B cell (primary cell): ENCODE measurements at places on chromosomes 6 and 20. TPM values are rescaled to one million over a fixed set of nuclear protein-coding genes. Genes with fewer than 3 reads are reported as not detected.
A peak's percentile ranks its signal among the peaks of the same experiment; 100 is the strongest.

- DNase-seq = no peak
These were observed 25.9 kb upstream of the AIG1 start for GRCh38 chr6:143034689-143035334.

DNA sequence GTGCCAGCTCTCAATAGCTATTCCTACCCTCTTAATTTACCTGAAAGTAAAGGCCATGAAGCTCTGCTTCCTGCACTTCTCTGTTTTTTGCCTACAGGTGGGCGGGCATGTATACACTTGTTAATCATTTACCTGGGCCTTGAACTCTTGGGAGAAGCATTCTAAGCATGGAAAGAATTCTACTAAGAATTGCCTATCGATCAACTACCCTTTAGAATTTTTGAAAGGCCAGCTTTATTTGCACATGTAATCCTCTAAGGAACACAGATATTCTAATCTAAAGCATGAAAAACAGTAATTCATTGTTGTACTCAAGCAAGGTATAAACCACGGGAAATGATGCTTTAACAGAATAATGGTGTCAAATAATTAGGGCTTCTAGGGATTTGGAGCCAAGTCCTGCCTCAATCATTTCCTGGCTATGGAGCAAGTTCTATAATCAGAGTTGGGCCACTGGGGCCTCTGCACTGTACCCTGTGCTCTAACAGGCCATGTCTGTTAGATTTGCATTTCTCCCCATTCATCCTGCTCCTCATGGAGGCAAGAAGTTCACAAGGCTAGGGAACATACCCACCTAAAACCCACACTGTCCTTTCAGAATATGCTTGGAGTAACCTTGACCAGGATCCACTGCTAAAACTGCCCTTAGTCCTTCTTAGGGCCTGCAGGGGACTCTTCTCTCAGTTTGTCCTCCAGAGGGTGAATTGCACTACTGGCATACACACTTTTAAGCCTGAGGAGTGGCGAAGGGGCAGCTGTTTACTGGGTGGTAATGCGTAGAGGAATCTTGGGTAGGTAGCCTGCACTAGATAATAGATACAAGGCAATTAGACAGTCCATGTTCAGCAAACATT lies 276.4 kb upstream of the JAG1 start:
- no peak for DNase-seq

DNA sequence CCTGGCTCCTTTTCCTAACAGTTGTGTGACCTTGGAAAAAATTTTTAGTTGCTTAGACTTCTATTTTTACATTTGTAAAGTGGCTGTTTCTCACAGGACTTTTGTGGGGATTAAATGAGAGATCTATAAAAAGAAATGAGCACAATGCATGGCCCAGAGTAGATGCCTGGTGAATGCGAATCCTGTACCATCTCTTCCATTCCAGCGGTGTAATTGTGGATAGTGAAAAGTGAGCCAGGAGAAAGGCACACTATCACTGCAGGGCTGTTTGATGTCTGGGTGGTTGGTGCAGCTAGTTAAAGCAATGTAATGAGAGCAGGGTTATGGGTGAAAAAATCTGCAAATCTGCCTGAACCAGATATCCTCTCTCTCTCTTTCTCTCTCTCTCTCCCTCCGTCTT lies 347.5 kb upstream of the CITED2 start:
- no peak for DNase-seq

- no peak for DNase-seq
These were observed 580.3 kb upstream of the ADGRB3 start for GRCh38 chr6:68054756-68055155.

GRCh38 chr6:108874470-108875160 lies 26.4 kb downstream of the ARMC2 start:
- DNase-seq = peak; percentile 22

- DNase-seq = no peak
These were observed 181.4 kb downstream of the TBX18 start for GRCh38 chr6:84582997-84583396.

GRCh38 chr20:5643936-5644335 lies 106.3 kb upstream of the SHLD1 start:
- DNase-seq = no peak

DNA sequence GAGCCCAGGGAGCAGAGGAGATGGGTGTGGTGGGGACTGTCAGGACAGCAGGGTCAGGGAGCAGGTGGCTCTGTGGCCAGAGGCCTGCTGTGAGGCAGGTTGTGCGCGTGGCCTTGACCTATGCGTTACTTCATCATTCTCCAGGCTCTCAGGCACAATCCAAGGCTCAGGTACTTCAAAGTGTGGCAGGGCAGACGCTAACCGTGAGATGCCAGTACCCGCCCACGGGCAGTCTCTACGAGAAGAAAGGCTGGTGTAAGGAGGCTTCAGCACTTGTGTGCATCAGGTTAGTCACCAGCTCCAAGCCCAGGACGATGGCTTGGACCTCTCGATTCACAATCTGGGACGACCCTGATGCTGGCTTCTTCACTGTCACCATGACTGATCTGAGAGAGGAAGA lies 535 bp downstream of the NCR2 start:
- DNase-seq = no peak

- DNase-seq = no peak
These were observed 396.7 kb upstream of the JARID2 start for GRCh38 chr6:14849185-14849584.

PRSS35 gene
- total RNA-seq = not detected in 2 replicates

PBOV1 gene
- total RNA-seq = not detected in 2 replicates
